ENCODE measurements at places on chromosomes 11 and 22.

DNA sequence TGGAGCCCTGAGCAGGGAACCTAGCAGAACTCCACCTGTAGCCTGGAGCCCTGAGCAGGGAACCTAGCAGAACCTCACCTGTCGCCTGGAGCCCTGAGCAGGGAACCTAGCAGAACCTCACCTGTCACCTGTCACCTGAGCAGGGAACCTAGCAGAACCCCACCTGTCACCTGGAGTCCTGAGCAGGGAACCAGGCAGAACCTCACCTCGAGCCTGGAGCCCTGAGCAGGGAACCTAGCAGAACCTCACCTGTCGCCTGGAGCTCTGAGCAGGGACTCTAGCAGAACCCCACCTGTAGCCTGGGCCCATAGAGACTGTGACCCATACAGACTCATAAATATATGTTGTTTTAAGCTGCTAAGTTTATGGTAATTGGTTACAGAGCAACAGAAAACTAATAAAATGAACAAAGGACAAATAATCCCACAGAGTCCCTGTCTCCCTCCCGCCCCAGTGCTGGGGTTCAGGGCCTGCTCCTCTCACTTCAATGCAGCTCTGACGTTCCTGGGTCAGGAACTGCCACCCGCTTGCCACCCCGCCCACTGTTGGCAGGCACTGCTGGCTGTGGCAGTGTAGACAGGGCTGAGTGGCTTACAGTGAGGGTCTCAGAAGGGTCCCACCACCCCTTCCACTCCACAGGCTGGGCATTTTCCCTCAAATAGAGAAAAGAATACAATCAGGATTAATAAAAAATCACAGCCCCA lies 259.1 kb downstream of the TBC1D22A start:
- no peak for DNase-seq

DNA sequence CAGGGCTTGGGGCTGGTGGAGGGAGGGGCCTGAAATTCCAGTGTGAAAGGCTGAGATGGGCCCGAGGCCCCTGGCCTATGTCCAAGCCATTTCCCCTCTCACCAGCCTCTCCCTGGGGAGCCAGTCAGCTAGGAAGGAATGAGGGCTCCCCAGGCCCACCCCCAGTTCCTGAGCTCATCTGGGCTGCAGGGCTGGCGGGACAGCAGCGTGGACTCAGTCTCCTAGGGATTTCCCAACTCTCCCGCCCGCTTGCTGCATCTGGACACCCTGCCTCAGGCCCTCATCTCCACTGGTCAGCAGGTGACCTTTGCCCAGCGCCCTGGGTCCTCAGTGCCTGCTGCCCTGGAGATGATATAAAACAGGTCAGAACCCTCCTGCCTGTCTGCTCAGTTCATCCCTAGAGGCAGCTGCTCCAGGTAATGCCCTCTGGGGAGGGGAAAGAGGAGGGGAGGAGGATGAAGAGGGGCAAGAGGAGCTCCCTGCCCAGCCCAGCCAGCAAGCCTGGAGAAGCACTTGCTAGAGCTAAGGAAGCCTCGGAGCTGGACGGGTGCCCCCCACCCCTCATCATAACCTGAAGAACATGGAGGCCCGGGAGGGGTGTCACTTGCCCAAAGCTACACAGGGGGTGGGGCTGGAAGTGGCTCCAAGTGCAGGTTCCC lies at the start of gene APOC3:
Gene APOC3 (plus strand): TSS at position 383 of the 659 bp plus-strand sequence. CDS start 676 bp downstream, outside the sequence.
- DNase-seq: no peak

DNA sequence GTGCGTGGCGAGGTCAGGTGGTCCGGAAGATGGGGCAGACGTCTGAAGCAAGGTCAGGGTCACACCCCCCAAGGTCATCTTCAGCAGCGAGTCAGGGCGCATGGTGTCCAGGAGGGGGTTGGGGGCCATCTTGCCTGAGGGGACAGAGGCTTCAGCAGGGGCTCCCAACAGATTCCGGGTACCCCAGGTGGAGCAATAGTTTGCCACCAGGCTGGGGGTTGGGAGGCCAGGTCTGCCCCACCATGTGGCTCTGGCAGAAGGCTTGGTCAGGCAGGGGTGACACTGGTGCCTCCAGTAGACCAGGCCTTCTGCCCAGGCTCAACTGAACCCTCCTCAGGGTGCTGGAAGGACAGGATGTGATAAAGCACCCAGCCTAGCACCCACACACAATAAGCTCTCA lies 5.9 kb downstream of the ATG2A start:
- DNase-seq: no peak

DNA sequence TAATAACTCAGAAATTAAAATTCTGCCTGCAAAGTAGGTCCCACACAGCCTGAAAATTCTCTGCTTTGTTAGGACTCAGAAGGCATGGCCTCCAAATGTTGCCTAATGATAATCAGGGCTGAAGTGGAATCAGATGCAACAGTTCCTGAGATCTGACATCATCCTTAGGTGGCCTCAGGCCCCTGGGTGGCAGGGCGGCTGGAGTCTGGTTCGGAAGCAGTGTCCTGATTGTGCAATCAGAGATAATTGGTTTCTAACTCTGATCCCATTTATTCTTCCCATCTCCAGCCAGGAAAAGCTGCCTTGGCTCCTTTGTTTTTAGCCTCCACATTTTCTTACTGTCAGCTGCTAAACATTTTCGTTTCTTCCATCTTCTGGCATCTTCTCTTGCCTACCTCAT lies 399.3 kb downstream of the OPCML start:
- no peak for DNase-seq

DNA sequence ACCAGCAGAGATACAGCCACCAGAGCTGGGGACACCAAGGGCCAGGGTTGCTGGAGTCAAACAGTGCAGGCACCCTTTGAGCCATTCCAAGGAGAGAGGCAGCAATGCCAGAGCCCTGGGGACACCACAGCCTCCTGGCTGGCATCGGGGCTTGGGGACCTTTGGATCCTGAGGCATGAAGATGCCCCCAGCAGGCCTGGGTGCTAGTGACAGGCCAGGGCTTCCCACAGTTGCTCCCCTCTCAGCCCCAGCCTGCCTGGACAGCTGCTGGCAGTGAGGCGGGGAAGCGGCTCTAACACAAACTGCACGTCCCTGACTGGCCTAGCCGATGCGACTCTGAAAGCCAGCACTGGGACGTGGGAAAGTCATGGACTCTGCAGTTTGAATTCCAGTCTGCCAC lies 2.7 kb downstream of the CD5 start:
- DNase-seq: peak; percentile 6
